Left cardiac atrium (tissue), 4 donors: ENCODE measurements at places on chromosomes 6 and 20. TPM values are rescaled to one million over a fixed set of nuclear protein-coding genes. Genes with fewer than 3 reads are reported as not detected.

Gene TXLNB
- total RNA-seq, result 52.4 TPM

Gene TOX2
- 1.6 TPM for total RNA-seq

Gene BPIFA1
- total RNA-seq, result not detected

Gene C20orf204
- total RNA-seq, result 1.0 TPM

Gene SNAI1
- 8.5 TPM for total RNA-seq
